ENCODE measurements at places on chromosomes 5 and 9.

DNA sequence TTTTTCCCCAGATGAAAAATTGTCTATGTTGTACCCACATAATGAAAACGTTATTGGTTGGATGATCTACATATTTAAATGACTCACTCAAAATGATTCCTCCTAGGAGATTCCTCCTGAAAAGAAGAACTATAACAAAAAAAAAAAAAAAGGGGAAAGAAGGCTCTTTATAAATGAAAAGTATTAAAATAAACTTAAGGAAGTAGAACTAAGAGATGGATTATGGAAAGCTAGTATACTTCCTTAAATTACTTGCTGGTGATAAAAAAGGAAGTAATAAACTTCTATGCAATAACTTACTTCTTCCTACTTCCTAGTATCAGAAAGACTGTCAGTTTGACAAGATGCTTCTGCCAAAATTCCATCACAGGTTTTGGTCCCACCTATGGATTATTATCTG, 1087.7 kb downstream of the CDH12 start:
- no peak for DNase-seq

DNA sequence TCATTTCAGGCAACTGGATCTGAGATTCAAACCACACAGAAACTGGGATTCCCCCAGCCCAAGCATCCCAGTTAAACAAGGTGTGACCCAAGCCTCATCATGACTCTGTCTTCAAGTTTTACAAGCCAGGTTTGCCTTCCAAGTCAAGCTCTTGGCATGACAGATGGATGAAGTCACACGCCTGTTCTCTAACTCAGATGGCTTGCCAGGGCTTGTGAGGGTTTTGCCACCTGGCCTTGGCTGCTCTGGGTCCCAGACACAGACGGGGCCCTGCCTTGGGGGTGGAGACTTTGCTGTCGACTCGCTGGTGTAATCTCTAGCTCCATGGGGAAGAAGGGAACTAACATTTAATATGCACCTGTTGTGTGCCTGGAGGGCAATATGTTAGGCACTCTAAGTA, 95.8 kb upstream of the RARS1 start:
- no peak for DNase-seq

DNA sequence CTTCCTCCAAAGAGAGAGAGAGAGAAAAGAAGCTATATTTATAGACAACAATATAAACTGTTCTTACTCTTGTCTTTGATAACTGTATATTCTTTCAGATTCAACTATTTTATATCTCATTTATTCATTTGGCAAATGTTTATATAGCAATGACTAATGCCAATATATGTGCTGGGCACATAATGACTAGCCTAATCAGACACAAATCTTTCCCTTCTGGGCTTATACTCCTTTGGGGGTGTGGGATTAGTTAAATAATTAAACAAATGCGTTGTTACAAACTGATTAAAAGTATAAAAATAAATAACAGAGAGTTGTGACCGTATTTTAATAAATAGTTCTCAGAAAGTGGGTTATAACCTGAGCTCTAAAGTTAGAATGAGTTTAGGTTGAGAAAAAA, 4.0 kb downstream of the SPINK14 start:
- no peak for DNase-seq

DNA sequence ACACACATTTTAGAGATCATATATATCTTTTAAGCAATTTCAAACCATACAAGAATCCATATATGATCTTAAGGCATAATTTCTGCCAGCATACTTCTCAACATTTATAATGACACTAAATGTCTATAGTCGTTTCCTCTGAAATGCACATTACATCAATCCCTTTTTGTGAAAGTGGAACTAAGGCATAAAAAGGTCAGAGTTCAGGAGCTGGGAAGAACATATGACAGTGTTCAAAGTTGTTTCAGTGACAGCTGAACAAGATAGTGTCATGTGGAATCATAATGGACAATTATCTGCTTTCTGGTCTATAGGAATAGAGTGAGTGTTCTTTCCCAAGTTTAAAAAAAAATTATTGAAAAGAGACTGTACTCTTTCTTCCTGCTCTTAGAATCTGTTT, 2.4 kb upstream of the MOB3B start:
- DNase-seq = no peak

GRCh38 chr5:98424681-98425450, 348.6 kb upstream of the RGMB start:
- no peak for DNase-seq

DNA sequence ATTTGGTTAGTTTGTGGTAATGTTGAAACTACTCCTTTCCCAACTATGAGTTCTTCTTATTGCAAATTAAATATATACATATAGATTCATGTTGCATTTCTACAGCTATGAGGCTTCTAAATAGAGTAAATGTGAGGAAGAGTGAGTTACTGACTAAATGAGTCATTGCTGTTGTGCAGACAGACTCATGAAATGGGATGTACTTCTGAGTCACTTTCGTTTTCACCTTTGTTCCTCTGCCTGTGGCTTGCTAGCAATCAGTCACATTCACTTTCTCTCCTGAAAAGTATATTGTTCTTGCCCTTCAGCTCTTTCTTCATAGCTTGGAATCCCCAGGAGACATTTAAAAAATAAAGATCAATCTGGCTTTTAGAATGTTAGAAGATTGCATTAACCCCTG, 295.5 kb upstream of the SMC2 start:
- peak; percentile 14 for DNase-seq

GRCh38 chr5:89016741-89017303, 133.8 kb upstream of the MEF2C start:
- no peak for DNase-seq

- no peak for DNase-seq
Measured at GRCh38 chr9:328453-328852, 113.8 kb downstream of the DOCK8 start.

DNA sequence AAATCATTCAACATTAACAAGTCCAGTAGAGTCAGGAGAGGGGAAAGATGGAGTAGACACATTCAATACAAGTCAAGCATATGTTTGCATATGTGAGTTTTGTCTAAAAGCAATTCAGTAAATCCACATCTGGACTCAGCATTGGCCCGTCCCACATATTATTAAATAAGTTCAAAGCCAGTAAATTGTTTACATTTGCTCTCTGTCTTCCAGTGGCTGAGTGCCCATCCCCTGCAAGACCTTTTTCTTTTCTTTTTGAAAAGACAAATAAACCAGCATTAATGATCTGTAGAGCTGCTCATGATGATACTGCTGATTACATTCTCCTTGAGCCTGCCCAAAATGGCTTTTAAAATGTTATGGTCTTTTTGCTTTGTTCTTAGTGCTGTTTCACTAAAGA, 71.1 kb downstream of the TNC start:
- no peak for DNase-seq

- no peak for DNase-seq
Measured at GRCh38 chr5:135139381-135140134, 105.5 kb upstream of the PITX1 start.

GRCh38 chr5:112581811-112582320, 155.8 kb upstream of the APC start:
- DNase-seq = no peak

- DNase-seq = no peak
Measured at GRCh38 chr5:56054666-56055065, 59.9 kb upstream of the IL6ST start.

GRCh38 chr5:159680095-159680494, 236.2 kb upstream of the ADRA1B start:
- no peak for DNase-seq

DNA sequence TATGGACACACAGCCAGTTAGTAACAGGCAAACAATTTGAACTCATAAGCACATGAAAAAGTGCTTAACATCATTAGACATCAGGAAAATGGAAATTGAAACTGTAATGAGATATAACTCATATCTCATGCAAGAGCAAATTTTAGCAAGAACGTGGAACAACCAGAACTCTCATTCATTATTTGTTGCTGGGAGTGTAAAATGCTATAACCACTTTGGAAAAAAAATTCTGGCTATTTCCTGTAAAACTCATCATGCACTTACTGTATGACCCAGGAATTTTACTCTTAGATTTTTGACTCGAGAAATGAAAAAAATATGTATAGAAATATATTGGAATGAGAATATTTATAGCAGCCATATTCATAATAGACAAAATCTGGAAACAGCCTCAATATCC, 205.7 kb upstream of the PUM3 start:
- no peak for DNase-seq

DNA sequence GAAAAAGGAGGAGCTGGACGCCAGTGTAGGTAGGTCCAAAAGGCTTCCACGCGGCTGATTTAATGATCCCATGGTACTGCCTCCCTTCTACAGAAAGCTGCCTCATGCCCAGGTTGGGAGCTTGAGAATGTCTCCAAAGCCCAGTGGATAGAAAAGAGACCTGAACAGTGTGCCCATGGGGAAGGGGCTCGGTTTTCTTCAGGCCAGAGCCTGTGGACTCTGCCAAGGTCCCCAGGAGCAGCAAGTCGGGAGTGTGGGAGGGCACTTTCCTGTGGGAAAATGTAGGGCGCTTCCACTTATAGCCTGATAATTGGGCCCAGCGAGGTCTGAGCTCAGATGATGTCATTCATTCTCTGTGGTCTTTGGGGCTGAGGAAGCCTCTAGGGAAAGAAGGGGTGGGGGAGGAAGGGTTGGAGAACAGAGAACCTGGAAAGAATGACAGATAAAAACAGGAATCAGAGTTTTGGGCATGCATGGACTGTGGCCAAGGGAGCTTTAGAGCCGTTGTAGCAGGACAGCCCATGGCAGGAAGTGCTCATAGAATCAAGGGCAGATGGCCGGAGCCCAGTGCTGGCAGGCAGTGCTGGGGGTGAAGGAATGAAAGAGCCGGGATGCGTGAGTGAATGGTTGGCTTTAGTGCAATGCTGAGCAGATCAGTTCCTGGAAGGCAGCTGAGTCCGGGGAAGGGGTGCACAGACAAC, 42.5 kb upstream of the SH3PXD2B start:
- DNase-seq = no peak

- DNase-seq = peak; percentile 52
Measured at GRCh38 chr9:94554439-94555331, at the start of gene PCAT7. Gene PCAT7, plus strand, starts transcription at chr9:94555083.

GRCh38 chr5:61657686-61658085, 325.6 kb downstream of the ZSWIM6 start:
- no peak for DNase-seq

- no peak for DNase-seq
Measured at GRCh38 chr5:108911055-108911454, 163.4 kb downstream of the FER start.
